ENCODE measurements at places on chromosomes 5 and 9.
A peak's percentile ranks its signal among the peaks of the same experiment; 100 is the strongest.

- no peak for DNase-seq
Observed at GRCh38 chr5:108989761-108990392, 242.2 kb downstream of the FER start.

GRCh38 chr5:213803-214395 lies 4.1 kb downstream of the CCDC127 start:
- DNase-seq: no peak

- no peak for DNase-seq
Observed at GRCh38 chr5:138719811-138720210, 33.4 kb upstream of the CTNNA1 start.

- DNase-seq: peak; percentile 6
Observed at GRCh38 chr9:2560180-2560579, 61.4 kb upstream of the VLDLR start.

DNA sequence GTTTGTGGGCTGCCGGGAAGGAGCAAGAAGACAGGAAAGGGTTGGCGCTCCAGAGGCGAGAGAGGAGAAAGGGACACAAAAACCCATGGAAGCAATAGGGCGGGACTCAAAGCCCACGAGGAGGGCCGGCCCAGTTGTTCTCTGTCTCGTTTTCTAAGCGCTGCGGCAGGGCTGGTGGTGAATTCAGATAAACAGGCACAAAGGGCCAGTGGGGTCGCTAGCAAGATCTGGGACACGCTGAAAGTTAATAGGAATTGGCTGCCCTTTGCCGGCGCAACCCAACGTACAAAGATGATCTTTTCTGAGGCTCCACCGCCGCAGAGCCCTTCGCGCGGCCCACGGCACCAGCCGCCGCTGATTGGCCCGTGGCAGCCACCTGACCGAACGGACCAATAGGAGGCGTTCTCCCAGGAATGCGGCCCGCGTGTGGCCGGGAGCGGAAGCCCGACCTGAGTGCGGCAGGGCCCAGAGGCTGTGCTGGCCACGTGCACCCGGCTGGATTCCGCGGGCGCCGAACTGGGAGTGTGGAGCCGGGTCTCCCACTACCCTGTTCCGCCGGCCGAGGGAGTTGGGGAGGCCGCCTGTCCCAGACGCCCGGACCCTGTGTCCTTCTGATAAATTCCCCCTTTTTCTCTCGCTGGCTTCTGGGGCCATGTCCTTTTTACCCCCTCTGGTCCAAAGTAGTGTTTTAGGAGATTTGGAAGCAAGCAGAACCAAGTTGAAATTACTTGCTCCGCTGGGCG lies 16.8 kb upstream of the NSD1 start:
- DNase-seq: no peak

DNA sequence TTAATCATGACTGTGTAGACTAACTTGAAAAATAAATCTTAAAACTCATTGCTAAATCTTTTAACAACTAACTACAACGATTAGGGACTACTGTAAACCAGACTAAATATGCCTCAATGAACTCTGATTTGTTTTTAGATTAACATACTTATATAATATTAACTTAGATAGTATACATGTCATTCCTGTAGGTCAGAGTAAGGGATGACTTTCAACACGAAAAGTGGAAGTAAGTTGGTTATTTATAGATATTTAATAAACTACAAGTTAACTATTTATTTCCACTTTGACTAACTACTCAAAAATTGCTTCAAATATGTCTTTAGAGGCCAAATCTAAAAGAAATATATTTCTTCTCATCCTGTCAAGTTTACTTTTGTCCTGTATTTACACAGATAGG lies 795.6 kb downstream of the PTPRD start:
- DNase-seq: no peak

GRCh38 chr5:52805615-52806014 lies 17.9 kb downstream of the ITGA1 start:
- no peak for DNase-seq

- no peak for DNase-seq
Observed at GRCh38 chr5:138037907-138038633, 5.2 kb upstream of the FAM13B start.

DNA sequence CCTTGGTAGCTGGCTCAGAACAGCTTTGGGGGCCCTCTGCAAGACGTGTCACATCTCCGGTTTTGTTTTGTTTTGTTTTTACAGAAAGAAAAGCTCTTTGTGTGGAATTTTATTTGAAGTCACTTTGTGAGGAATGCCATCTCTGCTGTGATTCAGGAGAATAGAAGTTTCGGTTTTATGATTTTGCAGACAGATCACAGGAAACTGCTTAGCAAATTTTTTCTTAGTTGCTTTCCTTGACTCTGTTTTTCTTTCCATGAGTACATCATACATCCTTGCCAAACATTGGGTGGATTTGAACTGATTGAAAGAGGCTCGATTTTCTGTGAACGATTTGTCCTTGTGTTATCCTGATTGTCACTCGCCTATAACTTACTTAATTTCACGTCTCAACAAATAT lies 5.1 kb downstream of the SEMA5A start:
- DNase-seq: no peak

- DNase-seq: no peak
Observed at GRCh38 chr5:2634399-2635176, 116.9 kb downstream of the IRX2 start.

- no peak for DNase-seq
Observed at GRCh38 chr5:155772009-155772662, 554.8 kb upstream of the SGCD start.

GRCh38 chr9:112621018-112621655 lies 96.8 kb downstream of the INIP start:
- DNase-seq: no peak

DNA sequence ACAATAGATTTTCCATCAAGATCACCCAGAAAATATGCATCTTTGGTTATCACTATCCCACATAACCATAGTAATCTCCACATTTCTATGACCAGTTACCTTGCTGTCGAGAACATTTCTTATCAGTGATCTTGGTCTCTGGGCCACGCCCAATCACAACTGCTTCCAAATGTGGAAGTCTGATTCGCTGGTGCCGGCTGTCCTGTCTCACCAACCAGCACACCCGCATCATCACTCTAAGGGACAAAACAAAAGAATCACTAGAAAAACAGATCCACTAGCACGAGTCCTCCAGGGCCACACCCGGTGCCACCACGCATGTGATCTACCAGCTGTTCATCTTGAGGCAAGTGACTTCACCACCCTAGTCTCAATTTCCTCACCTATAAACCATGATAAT lies 11.8 kb downstream of the APTX start:
- DNase-seq: no peak

DNA sequence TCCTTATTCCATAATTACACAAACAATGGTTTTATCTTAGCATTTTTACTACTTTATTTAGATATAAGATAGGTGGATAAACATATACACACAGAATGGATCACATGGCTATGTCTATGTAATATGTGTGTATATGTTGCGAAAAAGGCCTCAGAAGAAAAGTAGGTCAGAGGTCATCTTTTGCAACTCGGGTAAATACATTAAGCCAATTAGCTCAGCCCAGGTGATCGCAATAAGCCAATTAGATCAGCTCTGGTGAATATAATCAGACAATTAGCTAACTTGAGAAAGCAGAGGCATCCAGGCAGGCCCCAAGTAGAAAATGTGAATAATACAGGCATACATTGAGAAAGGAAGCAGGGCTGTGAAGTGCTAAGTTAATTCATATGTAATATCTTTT lies 24.3 kb downstream of the SLCO4C1 start:
- no peak for DNase-seq

DNA sequence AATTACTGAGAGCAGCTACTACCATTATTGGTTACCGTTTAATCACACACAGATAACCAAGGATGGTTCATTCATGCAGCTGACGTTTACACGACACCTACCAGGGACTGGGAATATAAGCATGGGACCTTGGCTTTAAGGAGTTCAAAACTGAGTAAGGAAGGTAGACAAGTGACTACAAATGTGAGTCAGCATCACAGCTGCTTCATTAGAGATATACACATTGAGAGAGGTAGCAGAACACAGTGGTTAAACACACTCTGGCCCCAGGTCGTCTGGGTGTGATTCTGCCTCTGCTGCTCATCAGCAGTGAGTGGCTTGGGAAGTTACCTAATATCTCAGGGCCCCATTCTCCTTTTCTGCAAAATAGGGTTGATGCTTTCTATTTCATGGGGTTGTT lies 268.6 kb downstream of the NR3C1 start:
- DNase-seq: no peak

- no peak for DNase-seq
Observed at GRCh38 chr9:318646-319045, 104.0 kb downstream of the DOCK8 start.

DNA sequence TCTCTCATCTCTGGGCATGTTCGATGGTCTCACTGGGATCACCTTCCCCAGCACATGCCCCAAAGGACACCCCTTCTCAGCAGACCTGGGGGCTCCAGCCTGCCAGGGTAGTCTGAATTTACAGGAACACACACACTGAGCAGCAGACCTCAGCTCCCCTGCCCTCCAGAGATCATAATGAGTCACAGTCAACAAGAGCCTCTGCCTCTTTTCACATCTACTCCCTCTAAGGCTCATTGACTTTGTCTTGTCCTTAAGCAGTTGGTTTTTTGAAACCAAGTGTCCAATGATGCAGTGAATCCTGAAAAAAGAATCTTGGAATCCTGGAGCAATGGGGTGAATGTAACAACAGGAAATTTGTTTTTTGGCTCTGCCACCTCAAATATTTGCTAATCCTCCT lies 20.8 kb downstream of the GABBR2 start:
- no peak for DNase-seq

DNA sequence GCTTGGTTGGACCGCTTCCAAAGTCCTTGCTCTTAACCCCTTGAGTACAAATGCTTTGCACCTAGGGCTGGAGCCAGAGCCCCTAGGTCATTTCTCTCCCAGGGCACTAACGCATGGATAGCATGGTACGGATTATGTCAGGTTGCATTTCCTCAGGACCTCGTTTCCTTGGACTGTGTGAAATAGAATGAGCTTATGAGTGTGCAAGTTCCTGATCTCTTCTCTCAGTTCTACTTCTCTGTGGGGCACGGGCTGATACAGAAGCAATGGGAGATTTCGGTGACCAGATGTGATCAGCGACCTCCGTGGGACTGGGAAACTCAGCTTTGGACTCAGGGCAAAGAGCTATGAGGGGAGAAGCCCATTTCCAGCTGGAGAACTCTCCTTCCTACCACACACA lies 14.2 kb downstream of the SPARC start:
- DNase-seq: no peak

GRCh38 chr5:158925314-158925713 lies 174.4 kb downstream of the EBF1 start:
- DNase-seq: no peak

DNA sequence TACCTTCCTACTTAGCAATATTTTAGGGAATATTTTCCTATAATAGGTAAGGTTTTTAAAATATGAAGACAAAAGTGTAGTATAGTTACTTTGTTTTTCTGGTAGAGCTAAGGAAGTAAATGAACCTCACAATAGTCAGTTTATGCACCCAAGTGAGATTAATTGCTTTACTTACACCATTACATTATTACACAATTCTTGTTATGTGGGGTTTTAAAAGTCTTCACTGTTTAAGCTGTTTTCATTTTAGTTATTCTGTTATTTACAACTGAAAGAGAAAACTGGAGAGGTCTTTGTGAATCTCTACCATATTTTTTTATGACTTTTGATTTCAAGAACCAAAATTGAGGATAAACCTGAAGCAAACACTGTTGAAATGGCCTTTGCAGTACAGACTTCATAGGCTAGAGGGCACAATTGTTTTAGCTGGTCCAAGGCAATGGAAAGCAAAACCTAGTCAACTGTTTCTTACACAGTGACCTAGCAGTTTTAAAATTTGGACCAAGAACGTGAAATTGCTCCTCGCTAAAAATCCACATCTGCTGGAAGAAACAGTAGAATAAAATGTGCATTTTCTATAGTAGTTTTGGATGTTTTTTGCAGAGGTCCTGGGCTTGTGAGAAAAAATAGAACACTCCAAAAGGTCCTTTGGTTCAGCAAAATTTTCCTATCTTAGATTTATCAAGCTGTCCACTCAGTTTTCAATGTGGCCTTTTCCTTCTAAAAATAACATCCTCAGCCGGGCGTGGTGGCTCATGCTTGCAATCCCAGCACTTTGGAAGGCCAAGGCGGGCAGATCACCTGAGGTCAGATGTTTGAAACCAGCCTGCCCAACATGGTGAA lies 66.4 kb upstream of the FER start:
- DNase-seq: peak; percentile 56

DNA sequence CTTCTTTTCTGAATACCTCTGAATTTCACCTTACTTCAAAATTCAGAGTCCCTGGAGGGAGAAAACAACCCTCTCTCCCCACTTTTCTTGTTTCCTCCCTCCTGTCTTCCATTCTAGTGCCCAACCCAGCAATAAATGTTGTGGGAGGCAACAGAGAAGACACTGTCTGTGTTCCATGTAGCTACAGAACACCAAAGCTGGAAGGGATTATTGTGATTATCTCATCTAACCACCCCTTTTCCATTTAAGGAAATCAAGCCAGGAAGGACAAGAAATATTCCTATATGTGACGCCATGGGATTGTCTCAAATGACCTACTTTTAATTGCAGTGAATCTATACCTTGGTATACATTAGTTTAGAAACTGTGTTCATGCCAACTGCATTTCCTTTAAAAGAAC lies 476.6 kb upstream of the TNC start:
- DNase-seq: no peak

DNA sequence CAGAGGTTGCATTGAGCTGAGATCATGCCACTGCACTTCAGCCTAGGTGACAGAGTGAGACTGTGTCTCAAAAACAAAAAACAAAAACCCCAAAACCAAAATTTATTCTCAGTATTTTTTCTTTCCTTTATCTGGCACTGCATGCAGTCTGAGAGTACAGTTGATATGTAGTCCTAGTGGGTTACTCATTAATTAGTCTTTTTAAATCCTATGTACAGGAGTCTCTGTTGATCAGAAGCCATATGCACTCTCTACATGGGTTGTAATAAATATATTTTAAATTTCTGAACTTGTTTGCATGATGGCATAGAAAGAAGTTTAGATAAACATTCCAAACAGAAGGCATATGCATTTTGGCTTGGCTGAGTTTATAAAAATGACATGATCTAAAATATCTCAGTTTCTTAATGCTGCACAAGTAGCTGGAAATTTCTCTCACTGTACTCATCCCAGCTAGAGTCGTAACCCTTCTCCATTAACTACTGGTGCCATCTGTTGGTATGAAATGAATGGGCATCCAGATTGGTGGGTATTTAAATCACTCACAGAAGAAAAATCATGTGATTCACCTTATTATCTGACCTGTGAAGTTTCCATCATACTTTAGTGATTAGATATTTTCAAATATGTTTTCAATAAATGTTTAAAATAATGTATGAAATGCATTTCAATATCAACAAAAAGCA lies 284.8 kb downstream of the CTNND2 start:
- peak; percentile 19 for DNase-seq

DNA sequence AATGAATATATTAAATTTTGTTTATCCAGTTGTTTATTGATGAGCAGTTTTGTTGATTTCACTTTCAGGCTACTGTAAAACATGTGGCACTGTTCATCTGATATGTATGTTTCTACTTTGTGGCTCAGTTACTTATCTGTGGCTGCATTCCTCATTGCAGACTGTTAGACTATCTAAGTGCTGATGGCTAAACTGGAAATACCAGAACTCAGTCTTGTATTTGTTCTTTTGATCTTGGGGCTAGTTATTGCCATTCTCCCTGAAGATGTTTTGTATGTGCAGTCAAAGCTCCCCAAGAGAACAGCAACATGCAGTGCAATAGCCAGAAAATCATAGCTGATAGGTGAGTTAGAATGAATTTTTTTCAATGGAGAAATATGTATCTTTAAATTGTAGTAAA lies 162.2 kb downstream of the GADD45G start:
- no peak for DNase-seq

GRCh38 chr9:128150594-128151308 lies 1.5 kb downstream of the LCN2 start:
- no peak for DNase-seq
